Stimulated activated CD4-positive, alpha-beta T cell treated with anti-CD3 and anti-CD28 coated beads, Interleukin-4, amount 100 ng/mL, for 1 hour (primary cell): ENCODE measurements at places on chromosomes 4 and X.

DNA sequence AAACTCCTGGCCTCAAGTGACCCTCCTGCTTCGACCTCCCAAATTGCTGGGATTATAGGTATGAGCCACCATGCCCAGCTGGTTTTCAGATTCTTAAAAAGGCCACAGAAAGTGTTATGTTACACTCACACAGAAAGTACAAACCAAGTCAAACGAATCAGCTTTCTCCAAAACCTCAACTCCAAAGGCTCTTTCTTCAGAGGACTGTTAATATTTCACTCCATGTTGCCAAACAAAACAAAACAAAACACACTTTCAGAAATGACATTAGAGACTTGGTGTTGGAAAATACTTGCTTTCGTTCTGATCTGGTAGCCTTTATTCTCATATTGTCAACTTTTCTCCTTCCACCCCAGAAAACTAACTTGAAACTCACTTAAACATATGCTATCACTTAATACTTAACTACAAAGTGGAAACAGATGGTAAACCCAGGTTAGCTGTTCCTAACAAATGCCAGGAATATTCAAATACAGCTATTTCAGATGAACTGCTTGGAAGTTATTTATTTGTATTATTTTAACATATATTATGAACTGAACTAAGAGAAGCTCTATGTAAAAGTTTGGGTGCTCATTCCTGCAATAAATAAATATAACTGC, 34.7 kb downstream of the RLIM start:
- no peak for DNase-seq

DNA sequence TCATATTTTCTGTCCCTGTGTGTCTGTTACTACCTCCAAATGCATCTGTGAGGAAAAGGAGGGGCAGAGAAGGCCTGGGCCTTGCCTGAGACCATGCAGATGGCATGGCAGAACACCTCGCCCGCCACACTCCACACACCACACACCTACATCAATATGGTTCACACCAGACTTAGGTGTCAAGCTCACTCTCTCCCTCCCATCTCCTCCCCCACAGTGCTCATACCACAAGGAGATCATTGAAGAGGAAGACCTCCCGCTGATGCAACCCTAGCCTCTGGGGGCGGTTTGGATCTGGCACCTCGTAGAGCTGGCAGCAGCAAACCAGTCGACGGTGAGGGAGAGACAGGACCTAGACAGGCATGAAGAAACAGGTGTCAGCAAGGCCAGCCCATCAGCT, 16.6 kb upstream of the KDM5C start:
- DNase-seq = no peak

DNA sequence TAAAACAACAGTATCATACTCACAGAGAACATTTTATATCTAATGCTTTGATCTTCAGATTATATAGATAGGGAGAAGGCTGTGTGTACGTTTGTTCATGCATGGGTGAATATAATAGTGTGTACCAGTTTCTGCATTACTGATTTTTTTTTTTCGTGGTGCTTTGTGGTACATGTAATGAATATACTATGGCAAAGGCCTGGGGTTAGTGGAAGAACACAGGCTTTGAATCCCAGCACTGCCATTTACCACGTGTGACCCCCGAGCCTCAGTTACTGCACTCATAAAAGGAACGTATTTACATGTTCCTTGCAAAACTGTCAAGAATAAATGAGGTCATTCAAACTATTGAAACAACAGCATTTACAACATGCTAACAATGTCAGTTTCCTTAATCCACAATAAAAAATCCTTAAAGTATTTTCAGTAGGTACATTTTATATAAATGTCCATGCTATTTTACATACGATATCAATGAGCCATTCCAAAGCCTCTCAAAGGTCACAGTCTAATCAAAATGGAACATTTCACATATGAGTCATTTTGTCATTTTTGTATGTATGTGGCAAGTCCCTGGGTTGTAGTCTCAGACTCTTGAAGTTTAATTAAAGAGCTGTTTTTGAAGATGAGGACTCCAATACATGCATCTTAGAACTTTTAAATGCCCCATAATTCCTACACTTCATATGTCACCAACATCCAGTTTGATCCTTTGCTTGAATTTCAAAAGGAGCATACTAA, 242.8 kb downstream of the PPP3CA start:
- DNase-seq = no peak

DNA sequence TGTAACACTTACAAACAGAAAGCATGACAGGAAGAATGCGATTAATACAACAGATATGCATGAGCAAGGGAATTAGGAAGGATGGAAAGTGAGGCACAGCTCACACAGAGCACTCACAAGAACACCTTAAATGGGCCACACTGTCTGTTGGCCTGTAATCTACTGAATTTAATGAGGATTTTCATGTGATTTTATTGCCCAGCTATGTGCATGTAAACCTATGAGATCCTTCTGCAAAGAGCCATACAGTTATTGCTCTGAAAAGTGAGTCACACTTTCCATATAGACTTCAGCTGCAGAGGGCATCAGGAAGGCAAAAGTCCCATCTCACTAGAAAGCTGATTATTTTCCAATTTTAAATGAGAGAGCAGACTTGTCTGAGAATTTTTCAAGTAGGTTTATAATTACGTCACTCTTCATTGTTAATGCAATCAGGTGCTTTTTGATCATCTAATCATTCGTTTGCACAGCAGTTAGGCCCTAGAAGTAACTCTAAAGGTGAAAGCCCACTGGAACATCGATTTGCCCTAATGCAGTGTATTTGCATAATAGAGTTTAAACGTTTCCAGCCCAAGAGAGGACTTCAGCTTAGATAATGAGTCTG, 832.7 kb upstream of the INTU start:
- no peak for DNase-seq

- DNase-seq = no peak
Observed at GRCh38 chrX:151954730-151955129, 19.7 kb downstream of the GABRE start.

GRCh38 chrX:100449696-100450608, 39.9 kb upstream of the PCDH19 start:
- DNase-seq = no peak

DNA sequence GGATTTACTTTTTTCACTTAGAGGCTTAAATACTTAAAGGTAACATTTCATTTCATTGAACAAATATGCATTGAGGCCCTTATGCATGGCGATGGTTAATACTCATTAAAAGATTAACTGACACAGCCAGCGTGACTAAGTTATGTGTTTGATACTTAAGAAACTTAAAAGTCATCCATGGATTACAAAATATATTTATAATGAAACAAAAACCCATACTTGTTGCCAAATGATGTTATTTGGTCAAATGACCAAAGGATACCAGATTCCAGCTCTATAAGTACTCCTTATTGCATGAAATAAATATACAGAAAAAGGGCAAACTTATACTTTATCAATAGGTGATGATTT, 26.7 kb downstream of the ZNF330 start:
- DNase-seq = no peak

GRCh38 chr4:53902786-53903185, 161.6 kb downstream of the CHIC2 start:
- no peak for DNase-seq

- DNase-seq = no peak
Observed at GRCh38 chr4:154720123-154720522, 23.7 kb upstream of the LRAT start.

DNA sequence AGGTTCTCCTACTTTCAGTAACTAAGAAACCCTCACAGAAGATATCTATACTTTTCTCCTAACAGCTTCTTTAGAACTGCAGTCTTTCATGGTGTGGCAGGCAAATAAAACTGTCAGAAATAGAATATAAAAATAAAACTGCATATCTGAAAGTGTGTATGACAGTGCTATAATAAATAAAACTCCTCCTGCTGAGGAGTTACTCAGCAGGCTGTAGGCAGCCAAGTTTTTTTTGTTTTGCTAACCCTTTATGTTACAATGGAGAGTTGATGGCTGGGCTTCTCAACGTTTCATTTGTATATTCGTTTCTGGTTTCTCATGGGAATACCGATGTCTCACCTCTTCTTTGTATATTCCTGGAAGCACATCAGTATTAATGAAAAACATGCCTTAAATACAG, 18.2 kb upstream of the UGT2B10 start:
- DNase-seq = no peak

GRCh38 chrX:114889481-114889880, 127.9 kb downstream of the IL13RA2 start:
- DNase-seq = no peak

GRCh38 chrX:109886122-109886761, 116.7 kb upstream of the TMEM164 start:
- DNase-seq = peak; percentile 10

GRCh38 chr4:100483796-100484195, 34.0 kb downstream of the EMCN start:
- no peak for DNase-seq

DNA sequence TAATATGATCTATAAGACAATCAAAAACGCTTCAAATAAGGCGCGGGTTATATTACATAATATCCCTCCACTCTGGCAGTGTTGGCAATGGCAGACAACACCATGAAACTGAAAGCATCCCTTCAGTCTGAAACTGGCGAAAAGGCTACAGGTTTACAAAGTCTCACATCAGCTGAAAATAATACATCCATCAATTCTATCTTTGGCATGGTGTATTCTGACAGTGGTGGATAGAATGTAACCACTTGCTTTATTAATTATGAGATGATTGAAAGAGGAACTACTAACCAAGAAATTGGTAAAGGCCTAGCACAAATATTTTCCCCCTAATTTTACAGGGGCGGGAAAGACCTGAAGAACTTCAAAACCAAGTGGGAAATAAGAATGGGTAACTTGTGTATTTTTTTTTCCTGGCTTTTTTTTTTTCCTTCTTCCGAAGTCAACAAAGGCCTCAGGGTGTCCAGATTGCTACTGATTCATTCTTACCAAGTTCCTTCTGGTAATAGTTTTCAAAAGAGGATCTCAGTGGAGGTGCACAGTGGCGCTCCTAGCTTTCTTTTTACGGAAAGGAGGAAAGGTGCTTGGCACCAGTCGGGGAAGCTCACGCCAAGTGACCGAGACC, 728 bp downstream of the UBA6 start:
- no peak for DNase-seq

GRCh38 chrX:134374294-134374693, 85.7 kb upstream of the HPRT1 start:
- DNase-seq = no peak

GRCh38 chr4:107592519-107592918, 127.5 kb downstream of the PAPSS1 start:
- DNase-seq = no peak

DNA sequence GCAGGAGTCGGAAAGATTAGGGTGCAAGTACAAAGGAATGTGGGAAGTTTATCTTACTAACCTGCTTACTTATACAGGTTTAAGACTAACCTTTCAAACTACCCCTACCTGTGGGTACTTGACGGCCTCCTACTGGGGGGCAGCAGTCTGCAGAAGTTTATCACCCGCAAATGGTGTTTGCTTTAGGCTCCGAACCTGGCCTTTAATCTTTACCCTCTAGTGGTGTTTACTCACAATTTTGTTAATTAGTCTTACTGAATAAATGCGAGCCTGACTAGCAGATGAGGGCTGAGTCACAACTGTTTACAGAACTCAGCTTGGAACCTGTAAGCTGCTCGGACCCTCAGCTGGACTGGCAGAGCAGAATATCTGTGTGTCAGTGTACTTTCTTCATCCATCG, 204.2 kb upstream of the GPRIN3 start:
- no peak for DNase-seq

DNA sequence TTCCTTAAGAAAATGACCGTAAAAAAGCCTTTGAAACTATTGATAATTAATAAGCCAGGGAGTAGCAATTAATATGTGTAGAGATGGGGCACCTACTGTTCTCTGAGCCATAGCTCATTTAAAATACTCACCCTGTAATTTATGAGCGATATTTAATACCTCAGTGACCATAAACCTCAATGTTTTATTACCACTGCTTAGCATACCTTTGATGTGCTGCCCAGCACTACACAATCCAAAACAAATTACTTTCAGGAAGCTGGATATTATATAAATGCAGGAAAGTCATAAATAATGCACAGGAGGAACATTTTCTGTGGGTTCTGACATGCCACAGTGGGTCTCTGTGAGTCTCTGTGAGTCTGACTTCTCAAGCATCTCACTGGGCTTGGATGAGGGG, 166.1 kb upstream of the RPL34 start:
- no peak for DNase-seq

DNA sequence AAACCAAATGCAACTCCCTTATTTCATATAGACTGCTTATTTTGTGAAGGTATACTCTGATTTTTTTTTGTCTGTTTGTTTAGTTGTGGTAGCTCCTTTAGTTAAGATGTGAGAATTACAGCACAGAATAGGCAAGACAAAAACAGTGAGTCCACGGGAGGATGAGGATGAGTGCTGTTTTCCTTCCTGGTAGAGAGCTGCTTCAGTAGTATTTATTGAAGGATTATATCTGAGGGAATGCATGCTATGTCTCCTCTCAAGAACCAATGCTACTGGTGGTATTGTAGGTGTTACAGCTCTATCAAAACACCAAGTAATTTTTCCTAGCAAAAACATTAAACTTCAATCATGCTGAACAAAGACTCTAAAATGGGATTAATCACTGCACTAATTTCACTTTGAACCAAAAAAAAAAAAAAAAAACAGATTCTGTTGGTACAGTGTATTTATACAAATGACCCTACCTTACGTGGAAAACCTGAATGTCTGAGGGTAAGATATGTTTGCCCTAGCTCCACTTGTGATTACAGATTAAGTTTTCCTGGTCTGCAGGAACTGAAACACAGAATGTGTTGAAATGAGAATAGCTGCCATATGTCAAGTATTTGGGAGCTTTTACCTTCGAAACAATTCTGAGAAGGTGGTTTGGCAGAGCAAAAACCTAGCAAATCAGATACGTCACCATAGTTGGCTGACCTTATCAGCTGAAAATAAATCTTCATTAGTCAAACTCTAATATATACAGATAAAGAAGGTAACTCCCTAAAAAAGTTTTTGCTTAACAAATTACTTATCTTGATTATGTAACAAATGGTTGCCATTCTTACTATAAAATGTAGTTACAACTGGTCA, 40.3 kb downstream of the PPP3CA start:
- no peak for DNase-seq
